Pulmonary artery endothelial cell (primary cell): ENCODE measurements at places on chromosomes 7 and 10. TPM values are rescaled to one million over a fixed set of nuclear protein-coding genes. Genes with fewer than 3 reads are reported as not detected.

The NANOS1 gene
- 0.11 and 0.13 TPM in 2 replicates for total RNA-seq

The BAIAP2L1 gene
- total RNA-seq = under 0.01 and 0.04 TPM in 2 replicates

The SFTPA1 gene
- total RNA-seq = not detected in 2 replicates

The NOC3L gene
- total RNA-seq = 25.7 and 35.3 TPM in 2 replicates

DNA sequence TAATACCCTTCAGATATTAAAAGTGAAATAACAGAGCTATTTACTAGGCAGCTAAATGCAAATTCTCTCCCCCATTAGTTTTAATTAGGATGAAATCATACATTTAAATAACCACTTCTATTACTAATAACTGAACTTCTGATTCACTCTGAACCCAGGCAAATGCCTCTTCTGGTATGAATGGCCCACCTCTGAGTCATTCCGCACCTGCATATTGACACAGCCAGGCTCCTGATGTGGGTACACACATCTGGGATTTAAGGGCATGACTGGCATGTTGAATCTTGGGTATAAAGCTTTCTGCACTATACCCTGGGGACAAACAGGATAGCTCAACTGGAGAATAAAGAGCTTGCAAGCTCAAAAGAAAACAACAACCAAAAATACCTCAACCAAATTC, 140.9 kb downstream of the AUTS2 start:
- DNase-seq = no peak

DNA sequence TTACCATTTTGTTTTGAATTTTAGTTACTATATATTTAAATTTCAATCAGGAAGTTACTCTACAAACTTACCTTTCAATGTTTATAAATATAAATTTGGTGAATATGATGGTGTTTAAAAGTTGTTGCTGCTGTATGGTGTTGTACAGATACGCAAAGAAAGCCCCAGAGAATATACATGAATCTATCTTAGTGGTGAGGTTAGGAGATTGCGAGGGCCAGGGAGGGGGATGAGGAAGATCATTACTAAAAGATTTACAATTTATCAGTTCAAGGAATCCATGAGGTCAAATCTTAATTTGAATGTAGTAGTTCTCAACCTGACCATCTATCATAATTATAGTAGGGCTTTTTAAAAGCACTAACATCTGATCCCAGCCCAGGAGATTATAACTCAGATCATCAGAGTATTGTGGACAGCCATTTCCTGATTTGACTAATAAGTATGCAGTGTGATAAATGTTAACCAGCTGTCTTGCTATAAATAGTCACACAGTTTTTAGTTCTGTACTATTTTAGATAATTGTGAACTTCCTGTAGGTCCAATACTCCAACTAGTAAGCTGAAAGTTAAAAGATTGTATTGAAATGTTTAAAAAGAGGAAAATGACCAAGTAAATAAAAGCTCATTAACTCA, 23.6 kb downstream of the FAM3C start:
- no peak for DNase-seq

GRCh38 chr10:111114758-111115500, 38.1 kb downstream of the ADRA2A start:
- DNase-seq = no peak

DNA sequence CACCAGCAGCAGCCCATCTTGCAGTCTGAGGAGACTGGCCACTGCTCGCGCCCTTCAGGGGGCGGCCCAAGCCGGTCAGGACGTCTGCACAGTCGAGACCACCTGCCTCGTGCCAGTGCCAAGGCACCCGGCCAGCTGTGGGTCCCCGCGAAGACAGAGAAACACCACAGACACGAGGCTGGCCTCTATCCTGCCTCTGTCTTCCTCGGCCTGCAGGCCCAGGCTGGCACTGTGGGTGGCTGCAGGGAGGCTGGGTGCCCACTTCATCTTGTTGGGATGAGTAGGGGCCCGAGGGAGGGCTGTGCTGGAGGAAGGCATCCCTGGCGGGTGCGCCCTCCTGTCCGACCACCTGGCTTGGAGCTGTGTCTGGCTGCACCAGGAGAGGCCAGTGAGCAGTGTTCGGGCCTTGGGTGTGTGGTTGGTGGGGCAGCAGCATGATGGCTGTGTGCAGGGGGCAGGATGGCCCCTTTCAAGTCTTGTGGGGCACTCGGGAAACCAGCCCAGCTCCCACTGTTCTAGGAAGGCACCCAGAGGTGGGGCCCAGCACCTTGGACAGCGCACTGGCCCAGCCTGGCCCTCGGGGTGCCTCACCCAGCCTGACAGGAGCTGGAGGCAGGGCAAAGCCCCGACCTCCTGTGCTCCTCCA, 7.3 kb downstream of the DPYSL4 start:
- no peak for DNase-seq
